Dorsolateral prefrontal cortex (tissue), 122 donors: ENCODE measurements at places on chromosomes 1 and 21.
A peak's percentile ranks its signal among the peaks of the same experiment; 100 is the strongest.

GRCh38 chr1:56509713-56510641, 69.4 kb downstream of the PLPP3 start:
- DNase-seq, result no peak

GRCh38 chr1:113684153-113684541, 75.1 kb downstream of the PHTF1 start:
- DNase-seq, result no peak

DNA sequence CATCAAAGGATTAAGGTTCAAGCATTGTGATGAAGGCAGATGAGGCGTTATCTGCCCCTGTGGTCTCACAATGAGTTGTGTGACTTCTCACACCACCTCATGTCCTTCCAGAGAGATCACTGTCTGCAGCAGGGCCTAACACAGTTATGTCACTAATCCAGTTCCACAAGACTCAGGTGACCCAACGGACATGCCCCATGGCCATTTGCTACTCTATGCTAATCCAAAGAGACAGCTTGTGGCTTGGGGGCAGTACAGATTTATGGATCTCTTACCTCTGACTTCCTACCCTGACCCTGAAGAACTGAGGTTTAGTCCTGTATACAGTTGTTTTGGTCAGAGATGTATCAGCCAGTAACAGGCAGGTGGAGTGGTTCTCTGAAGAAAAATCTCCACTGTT, 147.1 kb downstream of the GLUL start:
- DNase-seq, result no peak

DNA sequence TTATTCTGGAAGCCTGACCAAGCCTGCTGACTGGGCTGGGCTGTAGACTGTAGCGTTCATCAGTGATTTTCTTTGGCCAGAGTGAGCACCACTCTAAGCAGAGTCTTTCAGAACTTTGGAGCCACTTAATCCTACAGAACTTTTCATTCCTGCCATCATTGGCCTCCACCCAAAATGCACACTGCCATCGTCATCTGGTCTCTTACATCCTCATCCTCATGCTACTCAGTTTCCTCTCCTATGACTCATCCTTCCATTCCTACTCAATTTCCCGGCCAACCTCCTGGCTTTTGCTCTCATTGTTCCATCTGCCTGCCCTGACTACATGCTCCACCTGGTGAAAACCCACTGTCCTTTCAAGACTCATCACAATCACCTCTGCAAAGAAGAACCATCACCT, 233.8 kb upstream of the USP25 start:
- DNase-seq, result no peak

DNA sequence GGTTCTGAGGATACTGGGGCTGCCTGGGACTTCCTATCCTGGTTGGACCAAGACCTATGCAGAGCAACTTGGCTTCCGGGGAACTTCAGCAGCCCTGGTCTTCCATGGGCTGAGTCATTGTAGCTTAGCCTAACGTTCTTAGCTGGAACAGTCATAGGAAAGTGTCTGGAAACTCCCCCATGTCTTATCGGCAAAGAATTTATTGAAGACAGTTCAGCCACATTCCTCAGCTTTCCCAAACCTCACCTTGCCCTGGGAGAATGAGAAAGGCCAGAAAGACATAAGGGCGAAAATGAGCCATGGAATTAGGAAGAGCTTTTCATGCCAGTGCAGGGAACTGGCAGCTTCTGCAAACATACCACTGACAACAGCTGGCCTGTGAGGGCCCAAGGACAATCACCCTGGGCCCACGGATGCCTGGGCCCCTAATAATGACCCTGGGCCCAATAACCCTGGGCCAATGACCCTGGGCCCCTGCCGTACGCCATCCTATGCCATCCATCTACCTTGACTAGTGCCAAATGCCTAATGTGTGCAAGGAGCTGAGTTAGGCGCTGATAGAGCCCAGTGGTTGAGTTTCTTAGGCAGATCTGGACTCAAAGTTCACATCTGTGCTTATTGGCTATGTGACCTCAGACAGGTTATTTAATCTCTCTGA, 114.4 kb upstream of the GADD45A start:
- no peak for DNase-seq

DNA sequence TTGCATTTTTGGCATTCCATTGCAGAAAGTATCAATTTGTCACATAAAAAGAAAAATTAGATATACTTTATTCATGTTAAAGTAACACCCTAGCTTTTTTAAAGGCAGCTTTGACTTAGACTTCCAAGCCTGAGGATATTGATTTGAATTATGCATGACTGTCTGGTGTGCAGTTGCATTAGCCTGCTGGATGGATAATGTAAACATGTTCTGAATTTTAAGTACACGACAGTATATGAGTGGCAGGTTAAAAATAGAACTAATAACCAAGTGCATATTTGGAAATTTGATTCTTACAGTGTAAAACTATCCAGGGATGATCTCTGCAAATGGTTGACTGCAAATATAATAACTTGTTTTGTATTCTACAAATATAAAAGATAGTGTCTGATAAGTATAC, 124.0 kb downstream of the SYT14 start:
- no peak for DNase-seq

DNA sequence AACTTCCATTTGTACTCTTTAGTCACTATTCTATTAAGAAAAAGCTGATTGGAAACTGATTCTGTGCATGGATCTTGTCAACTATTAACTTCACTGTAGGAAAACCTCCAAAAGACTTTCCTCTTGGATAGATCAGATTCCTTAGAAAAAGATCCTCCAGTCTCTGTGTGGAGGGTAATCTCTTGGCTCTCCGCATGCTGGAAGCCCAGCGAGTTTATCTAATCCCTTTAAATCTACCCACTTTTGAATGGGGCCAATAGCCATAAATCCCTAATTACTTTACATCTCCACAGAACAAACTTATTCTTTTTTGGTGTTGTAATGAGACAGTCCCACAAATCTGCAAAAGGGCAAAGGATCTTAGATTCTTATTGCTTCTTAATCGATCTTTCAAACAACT, 1206.4 kb upstream of the ADGRL4 start:
- no peak for DNase-seq

- no peak for DNase-seq
These were observed 7.1 kb downstream of the UTS2 start for GRCh38 chr1:7845761-7846160.

DNA sequence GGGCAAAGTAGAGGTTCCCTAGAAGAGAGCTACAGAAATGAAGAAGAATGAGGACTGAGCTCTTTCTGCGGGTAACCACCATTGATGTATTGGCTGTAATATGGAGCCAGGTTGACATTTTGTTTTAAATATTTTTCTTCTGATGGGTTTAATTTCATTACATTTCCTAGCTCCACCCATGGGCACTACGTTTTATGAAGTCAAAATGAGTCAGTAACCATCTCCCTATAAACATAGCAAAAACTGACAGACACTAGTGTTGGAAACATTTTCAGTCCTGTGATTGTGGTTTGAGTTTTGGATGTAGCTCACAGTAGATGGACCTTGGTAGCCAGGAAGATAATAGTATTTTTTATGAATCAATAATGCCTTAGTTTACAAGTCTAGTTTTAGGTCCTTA, 470.4 kb upstream of the B3GALT2 start:
- no peak for DNase-seq

GRCh38 chr1:40819101-40819500, 35.5 kb downstream of the KCNQ4 start:
- no peak for DNase-seq

DNA sequence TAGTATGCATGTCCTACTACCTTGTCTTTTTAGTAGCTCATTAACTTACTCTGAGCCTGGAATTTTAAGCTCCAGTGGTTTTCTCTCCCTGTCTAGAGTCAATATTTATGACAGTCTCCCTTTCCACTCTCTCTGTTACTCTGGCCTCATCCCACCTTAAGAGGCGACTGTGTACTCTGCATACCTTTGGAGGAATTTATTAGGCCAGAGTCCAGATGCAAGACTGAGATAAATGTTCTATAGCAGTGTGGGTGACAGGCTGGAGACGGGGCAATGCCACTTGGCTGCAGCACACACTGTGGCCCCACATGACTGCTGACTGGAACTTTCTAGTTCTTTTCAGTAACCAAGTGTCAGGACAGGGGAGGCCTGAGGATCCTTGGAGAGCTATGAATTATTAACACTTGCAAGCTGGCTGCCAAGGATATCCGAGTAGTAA, 4.1 kb upstream of the PDZK1 start:
- DNase-seq, result no peak

DNA sequence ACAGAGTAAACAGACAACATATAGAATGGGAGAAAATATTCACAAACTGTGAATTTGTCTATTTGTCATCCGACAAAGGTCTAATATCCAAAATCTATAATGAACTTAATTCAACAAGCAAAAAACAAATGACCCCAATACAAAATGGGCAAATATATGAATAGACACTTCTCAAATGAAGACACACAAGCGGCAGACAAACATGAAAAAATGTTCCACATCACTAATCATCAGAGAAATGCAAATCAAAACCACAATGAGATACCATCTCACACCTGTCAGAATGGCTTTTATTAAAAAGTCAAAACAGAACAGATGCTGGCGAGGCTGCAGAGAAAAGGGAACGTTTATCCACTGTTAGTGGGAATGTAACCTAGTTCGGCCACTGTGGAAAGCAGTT, 72.7 kb downstream of the SMYD3 start:
- no peak for DNase-seq

- DNase-seq, result no peak
These were observed 68.0 kb downstream of the CCDC30 start for GRCh38 chr1:42531043-42531442.

- DNase-seq, result no peak
These were observed 14.2 kb upstream of the AMIGO1 start for GRCh38 chr1:109523706-109524105.

GRCh38 chr1:34905098-34905459, 24.4 kb downstream of the DLGAP3 start:
- DNase-seq, result no peak

- DNase-seq, result no peak
These were observed 7.2 kb upstream of the TNFSF18 start for GRCh38 chr1:173057984-173058383.

DNA sequence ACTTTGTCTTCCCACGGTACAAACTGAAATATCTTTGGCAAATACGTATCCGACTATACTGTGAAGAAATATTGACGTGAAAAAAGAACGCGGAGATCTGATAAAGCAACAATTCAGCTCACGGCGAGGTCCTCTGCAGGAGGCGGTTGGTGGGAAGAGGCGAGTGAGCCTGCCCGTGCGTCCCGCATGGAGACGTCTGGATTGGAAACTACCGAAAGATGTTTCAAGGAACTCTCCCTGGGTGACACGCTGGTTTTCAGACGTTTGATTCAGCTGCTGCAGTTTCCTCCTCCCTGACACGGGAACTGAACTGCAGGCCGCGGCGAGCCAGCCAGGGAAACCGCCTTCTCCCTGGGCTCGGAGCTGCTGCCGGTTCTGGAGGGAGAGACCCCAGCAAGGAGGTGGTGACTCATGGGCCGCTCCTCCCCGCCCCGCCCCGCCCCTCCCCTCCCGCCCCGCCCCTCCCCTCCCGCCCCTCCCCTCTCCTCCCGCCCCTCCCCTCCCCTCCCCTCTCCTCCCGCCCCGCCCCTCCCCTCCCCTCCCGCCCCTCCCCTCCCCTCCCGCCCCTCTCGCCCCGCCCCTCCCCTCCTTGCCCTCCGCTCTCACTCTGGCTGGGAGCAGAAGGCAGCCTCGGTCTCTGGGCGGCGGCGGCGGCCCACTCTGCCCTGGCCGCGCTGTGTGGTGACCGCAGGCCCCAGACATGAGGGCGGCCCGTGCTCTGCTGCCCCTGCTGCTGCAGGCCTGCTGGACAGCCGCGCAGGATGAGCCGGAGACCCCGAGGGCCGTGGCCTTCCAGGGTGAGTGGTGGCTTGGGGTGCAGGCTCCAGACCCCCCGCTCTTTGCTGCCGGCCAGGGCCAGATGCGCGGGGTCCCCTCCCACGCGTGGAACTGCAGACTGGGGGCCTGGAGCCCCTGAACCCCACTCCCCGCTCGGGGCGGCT, at the start of gene COL6A1:
Gene COL6A1, plus strand, starts transcription at position 620 of the 941 bp plus-strand sequence. Its CDS starts 81 bp downstream, at position 701.
- DNase-seq, result peak; percentile 63

- DNase-seq, result no peak
These were observed 6.5 kb downstream of the NOC2L start for GRCh38 chr1:952603-953002.

- DNase-seq, result no peak
These were observed 8.6 kb downstream of the ZZZ3 start for GRCh38 chr1:77673716-77674355.

- DNase-seq, result no peak
These were observed 85.9 kb downstream of the PSMG1 start for GRCh38 chr21:39097335-39097861.
